ENCODE measurements at places on chromosomes 3 and 15.

DNA sequence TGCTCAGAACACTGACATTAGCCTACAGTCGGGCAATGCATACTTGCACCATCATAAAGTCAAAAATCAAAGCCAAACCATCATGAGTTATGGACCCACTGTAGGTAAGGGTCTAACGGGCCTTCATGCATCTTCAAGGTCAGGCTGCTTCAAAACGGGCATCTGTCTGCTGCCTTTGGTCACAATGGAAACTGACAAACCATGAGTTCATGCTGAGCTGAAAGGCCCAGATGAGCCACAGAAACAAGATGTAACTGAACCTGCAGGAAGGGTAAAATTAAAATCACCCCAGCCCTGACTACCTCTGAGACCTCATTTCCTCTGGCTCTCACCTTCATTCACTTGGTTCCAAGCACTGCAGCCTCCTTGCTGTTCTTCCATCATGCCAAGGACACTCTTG, 143.8 kb downstream of the ERC2 start:
- DNase-seq = no peak

DNA sequence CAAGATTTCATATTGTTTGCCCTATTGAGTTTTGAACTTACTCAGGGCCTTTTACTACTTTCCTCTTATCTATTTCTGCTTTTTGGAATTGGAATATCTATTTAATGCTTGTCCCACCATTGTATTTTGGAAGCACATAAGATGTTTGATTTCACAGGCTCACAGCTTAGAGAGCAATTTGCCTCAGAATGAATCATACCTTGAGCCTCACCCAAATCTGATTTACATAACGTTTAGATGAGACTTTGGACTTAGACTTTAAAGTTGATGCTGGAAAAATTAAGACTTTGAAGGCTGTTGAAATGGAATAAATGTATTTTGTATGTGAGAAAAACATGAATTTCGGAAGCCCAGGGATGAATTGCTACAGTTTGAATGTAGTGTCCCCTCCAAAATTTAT, 458.9 kb downstream of the CNTN6 start:
- DNase-seq = no peak

DNA sequence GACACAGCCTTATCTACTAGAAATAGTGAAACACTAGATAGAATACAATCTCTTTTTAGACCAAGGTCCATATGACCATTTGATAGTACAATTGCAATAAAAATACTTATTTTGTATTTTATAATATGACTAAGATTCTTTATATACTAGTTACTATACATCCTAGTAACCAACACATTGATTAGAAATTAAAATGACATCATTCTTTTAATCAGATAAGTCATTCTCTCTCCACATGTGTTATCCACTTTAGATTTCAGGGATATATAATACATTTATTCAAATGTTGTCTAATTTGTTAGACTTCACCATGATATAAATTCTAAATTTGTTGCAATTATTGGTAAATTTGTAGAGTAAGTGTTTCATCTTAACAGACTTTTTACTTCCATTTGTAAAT, 276.2 kb upstream of the DPH6 start:
- DNase-seq = no peak

GRCh38 chr15:67766968-67767367, 58.3 kb upstream of the SKOR1 start:
- no peak for DNase-seq

DNA sequence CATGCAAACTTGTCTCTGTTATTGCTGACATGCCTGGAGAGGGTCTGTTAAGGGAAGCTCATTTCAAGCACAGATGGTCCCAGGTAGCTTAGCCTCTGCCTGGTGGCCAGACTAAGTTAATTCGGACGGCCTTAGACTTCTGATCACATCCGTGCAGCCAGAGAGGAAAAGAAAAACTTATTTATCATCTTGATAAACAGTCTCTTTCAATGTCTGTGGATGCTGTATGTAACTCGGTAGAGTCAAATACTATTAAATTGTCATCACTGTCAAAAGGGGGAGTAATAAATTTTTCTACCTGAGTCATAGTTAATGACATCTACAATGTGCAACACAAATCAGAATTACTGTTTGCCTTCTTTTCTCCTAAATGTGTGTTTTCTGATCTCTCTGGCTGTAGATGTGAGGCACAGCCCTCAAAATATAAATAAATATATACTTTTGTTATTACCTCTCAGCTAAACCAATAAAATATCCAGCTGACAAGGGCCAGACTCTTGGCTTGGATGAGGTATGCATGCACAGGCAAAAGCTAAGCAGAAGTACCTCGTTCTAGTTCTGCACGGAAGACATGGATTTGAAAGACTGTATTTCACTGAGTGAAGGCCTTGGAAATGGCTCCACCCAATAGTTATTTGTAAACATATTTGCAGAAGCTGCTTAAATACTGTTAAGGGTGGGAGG, 530.0 kb downstream of the TAFA4 start:
- no peak for DNase-seq

GRCh38 chr15:67885175-67885523, 45.3 kb upstream of the RNU6-1 start:
- DNase-seq = no peak

GRCh38 chr3:84307339-84307738, 651.5 kb upstream of the CADM2 start:
- DNase-seq = no peak
